Stimulated activated CD8-positive, alpha-beta memory T cell treated with anti-CD3 and anti-CD28 coated beads, Interleukin-15, amount 100 ng/mL, for 4 hours (primary cell): ENCODE measurements at places on chromosomes 7 and 10.

GRCh38 chr7:117259615-117260014 lies 63.2 kb downstream of the WNT2 start:
- no peak for DNase-seq

GRCh38 chr7:17495655-17496394 lies 197.4 kb downstream of the AHR start:
- no peak for DNase-seq

DNA sequence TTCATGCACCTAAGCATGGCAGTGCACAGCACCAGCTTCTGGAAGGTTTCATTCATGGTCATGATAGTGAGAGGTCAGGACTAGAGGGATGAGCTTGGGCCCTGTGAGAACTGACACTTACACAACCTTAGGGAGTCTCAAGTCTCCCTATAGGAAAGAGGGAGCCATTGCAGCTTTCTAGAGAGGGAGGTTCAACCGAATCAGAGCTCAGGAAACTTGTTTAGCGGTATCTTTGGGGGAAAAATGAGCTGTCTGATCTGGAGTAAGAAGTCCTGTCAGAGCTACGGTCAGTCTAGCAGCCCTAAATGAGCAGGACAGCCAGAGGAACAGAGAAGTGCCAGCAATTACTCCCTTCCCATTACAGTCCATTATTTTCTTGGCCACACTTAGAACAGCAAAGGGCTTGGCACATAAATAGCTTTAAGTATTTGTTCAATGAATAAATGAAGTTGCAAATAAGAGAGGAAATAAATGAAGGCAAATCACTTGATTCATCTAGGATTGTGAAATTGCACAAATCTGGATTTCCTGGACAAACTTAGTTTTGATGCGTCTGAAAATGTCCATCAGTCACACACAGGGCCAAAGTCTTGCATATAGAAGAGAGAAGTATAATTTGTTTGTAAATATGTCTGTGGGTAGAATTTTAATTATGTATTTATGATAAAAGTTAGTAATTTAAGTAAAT lies 262.0 kb downstream of the GLI3 start:
- DNase-seq: no peak

- no peak for DNase-seq
Observed at GRCh38 chr7:140670343-140670935, 2.3 kb upstream of the ADCK2 start.

DNA sequence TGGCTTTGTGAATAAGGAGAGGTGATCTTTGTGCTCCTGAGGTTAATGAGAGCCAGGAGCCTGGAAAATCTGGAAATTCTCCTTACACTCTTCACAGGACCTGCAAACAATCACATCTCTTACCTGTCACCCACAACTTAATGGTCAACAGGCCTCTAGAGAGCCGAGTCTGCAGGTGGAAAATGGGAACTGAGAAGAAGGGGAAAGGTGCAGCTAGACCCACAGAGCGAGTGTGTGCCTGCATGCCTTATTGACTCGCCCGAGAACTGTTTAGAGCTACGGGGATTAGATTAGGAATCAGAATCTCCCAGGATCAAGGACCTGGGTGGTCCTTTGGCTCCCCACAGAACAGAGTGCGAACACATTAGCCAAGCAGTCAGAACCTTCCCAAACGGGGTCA lies 329.6 kb downstream of the PTEN start:
- DNase-seq: no peak

DNA sequence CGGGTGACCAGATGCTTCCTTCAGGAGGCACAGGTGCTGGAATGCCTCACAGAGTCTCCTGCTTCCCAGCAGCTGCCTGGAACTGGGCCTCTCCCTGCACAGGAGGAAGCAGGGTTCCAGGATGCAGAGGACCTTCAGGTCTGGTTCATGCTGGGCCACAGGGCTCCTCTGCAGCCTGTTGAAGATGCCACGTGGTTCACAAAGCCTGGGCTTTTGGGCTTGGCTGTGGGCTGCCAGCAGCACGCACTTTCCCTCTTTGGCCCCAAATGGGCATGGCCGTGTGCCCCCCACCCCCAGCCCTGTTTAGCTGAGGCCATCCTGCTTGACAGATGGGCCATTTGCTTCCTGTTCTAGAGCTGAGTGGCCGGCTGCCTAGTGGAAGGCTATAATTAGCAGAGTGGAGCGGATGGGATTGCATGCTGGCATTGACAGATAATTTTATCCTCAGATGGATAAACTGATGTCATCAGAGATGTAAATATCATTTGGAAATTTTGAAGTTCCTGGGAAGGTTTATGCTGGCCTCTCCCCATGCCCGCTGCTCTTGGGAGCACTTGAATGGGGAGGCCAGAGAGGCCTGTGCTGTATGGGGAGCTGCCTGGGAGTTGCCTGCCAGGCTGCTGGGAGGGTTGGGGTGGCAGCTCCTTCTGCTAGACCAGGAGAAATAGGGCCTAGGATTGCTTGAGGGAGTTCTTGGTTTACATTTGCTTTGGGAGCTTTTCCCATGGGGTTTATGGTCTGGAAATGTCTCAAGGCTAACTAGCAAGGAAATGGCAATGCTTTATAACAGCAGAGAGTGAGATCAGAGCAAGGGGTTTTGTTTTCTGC lies 28.2 kb downstream of the TSPAN15 start:
- no peak for DNase-seq

- no peak for DNase-seq
Observed at GRCh38 chr7:51188987-51189386, 127.6 kb downstream of the COBL start.

GRCh38 chr7:91427051-91427450 lies 162.8 kb downstream of the FZD1 start:
- DNase-seq: no peak

- no peak for DNase-seq
Observed at GRCh38 chr7:140048989-140049338, 13.8 kb downstream of the PARP12 start.

DNA sequence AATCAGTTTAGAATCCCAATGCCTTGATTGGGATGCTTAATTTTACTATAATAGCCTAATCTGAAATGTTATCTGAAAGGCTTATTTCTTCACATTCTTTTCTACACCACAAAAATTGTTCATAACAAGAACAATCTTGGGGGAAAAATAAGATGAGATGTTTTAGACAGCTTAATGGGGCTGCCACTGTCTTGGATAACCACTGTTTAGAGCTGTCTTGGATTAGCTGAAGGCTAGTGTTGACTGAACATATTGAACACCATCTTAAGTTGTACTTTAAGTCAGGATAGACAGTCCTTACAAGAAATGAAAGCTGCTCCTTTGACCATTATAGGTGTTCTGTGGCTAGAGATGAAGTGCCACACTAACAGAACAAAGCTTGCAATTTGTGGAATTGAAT lies 501.3 kb downstream of the GFRA1 start:
- no peak for DNase-seq
